ENCODE measurements at places on chromosomes 6 and 20.
A peak's percentile ranks its signal among the peaks of the same experiment; 100 is the strongest.

GRCh38 chr6:155090166-155090565, 95.1 kb downstream of the TIAM2 start:
- DNase-seq, result no peak

GRCh38 chr6:9062596-9062995, 627.3 kb upstream of the SLC35B3 start:
- DNase-seq, result no peak

GRCh38 chr20:3904224-3904623, 15.0 kb downstream of the PANK2 start:
- DNase-seq, result no peak

GRCh38 chr6:26276841-26277648, 88.0 kb upstream of the BTN3A2 start:
- DNase-seq, result no peak

- DNase-seq, result no peak
Observed at GRCh38 chr6:40395066-40395697, 192.0 kb downstream of the LRFN2 start.

DNA sequence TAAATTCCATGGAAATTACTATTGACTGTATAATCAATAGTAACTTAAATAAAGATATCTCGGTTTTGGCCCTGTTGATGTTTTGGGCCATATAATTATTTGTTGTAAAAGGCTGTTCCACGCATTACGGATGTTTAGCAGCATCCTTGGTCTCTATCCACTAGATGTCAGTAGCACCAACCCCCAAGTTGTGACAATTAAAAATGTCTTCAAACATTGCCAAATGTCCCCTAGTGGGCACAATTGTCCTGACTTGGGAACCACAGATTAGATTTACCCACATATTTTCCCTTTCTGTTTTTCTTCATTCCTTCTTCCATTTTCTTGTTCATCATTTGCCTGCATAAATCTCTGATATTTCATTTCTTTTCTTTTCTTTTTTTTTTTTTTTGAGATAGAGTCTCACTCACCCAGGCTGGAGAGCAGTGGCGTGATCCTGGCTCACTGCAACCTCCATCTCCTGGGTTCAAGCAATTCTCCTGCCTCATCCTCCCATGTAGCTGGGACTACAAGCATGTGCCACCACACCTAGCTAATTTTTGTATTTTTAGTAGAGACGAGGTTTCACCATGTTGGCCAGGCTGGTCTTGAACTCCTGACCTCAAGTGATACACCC, 13.6 kb upstream of the WFDC8 start:
- no peak for DNase-seq

- DNase-seq, result no peak
Observed at GRCh38 chr20:59443550-59443949, 143.1 kb downstream of the EDN3 start.

- DNase-seq, result no peak
Observed at GRCh38 chr20:25077610-25078169, 4.3 kb downstream of the VSX1 start.

DNA sequence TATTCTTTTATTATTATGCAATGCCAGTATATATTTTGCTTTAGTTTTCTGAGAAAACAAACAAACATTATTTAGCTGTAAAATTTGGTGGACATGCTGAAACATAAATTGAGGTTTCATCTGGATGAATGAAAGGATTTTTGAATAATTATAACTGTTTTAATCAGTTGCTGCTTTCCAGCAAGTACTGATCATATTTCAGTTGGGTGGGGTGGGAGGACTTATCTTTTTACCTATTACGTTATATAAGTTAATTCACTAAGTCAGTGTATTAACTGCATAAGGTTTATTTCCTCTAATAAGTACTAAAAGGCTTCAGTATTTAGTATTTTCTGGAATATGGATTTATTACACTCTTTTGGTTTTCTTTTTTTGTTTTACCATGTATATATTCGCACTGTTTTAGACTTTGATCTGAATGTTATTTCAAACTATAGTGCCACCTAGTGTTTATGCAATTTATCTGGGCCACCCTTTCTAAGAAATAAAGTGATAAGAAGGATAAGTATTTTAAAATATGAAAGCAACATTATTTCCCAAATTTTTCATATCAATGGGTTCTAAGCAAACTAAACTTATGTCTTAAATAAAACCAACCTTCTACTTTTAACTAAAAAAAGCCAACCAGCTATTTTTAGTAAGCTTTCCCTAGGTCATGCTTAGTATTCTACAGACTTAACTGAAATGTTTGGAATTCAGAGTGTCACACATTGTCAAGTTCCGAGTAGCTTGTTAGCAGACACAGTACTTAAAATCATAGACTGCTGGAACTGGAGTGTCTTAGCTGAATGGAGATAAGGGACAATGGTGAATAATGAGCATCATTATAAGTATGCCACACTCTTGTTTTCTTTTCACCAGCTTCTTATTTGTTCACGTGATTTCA, 105.4 kb upstream of the MCHR2 start:
- DNase-seq, result no peak

GRCh38 chr20:10672624-10673127, 1.1 kb downstream of the JAG1 start:
- DNase-seq, result peak; percentile 38

GRCh38 chr6:92617721-92618120, 801.6 kb downstream of the EPHA7 start:
- no peak for DNase-seq

- DNase-seq, result peak; percentile 12
Observed at GRCh38 chr6:46014511-46015118, 1.0 kb downstream of the CLIC5 start.

DNA sequence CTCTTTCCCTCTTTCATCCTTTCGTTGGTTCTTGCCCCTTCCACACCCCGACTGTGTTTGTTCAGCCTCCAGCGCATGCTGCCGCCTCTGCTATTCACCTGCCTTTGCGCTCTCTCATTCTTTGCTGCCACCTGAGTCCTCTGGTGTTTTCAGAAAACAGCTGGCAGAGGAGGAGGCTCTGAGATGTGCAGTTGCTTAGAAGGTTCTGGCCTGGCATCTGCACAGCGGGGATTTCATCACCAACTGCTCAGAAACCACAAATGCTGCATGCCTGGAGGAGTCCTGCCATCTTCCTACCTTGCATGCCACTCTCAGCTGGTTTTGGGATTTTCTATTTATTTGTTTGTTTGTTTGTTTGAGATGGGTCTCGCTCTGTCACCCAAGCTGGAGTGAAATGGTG, 39.2 kb upstream of the CLDN20 start:
- DNase-seq, result no peak

DNA sequence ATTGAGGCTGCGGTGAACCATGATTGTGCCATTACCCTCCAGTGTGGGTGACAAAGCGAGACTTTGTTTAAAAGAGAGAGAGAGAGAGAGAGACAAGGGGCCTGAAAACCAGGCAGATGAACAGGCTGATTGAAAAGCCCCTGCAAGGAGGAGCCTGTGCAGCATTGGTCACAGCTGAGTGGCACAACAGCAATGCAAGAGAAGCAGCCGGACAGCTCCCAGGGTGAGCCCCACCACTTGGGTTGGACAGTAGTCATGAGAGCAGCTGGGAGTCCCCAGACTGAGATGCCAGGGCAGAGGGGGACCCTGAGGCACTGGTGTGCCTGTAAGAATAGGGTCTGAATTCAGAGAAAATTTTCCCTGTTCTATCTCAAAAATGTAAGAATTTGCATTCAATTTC, 10.2 kb downstream of the DNPH1 start:
- DNase-seq, result no peak

GRCh38 chr6:6724539-6725467, 136.3 kb downstream of the LY86 start:
- DNase-seq, result peak; percentile 74

- no peak for DNase-seq
Observed at GRCh38 chr6:105746130-105746505, 340.0 kb upstream of the PRDM1 start.

GRCh38 chr20:61731363-61732181, 334.1 kb downstream of the TAF4 start:
- no peak for DNase-seq

- DNase-seq, result no peak
Observed at GRCh38 chr6:78867020-78867369, 356 bp upstream of the IRAK1BP1 start.

GRCh38 chr6:117573006-117573680, 29.2 kb downstream of the GOPC start:
- no peak for DNase-seq

GRCh38 chr6:9103876-9104521, 668.7 kb upstream of the SLC35B3 start:
- DNase-seq, result no peak

- no peak for DNase-seq
Observed at GRCh38 chr6:107186047-107186446, 70.7 kb upstream of the BEND3 start.

DNA sequence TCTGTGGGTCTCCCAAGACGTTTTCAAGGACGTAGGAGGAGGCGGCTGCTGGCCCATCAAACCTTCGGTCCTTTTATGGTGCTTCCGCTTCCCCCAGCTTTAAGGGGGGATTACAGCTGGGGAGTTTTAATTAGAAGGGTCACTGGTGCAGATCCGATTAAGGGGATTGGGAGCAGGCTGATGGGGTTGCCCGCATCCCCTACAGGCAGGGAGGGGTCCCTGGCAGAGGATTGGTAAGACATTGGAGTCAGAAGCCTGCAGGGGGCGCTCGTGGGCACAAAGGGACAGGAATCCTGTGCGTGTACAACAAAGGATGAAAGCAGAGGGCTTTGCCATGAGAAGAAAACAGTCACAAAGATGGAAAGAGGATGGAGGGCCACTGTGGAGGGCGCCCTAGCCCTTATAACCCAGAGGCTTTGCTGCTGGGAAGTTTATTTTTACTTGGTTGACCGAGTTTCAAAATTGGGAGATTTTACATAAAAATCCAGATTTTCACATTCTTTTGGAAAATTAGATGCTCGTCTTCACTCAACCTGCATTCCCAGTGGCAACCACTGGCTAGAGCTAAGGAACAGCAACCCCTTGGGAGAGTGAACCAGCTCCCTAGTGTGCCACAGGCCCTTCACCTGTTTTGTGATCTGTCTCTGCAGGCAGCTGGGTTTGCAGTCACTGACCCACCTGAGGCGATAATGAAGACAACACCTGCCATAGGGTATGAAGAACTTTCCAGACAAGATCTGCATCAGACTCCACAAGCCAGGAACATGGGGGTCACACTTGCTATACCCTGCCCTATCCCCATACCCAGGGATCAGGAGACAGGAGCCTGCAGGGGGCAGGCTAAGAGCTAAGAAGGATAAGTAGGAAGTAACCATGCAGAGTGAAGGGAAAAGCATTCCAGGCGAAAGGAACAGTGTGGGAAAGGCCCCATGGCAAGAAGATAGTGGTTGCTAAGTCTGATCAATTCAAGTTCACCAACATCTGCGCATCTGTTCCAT, 97.7 kb downstream of the KCNB1 start:
- DNase-seq, result peak; percentile 56

GRCh38 chr20:34301587-34302311, 1.4 kb downstream of the AHCY start:
- no peak for DNase-seq

DNA sequence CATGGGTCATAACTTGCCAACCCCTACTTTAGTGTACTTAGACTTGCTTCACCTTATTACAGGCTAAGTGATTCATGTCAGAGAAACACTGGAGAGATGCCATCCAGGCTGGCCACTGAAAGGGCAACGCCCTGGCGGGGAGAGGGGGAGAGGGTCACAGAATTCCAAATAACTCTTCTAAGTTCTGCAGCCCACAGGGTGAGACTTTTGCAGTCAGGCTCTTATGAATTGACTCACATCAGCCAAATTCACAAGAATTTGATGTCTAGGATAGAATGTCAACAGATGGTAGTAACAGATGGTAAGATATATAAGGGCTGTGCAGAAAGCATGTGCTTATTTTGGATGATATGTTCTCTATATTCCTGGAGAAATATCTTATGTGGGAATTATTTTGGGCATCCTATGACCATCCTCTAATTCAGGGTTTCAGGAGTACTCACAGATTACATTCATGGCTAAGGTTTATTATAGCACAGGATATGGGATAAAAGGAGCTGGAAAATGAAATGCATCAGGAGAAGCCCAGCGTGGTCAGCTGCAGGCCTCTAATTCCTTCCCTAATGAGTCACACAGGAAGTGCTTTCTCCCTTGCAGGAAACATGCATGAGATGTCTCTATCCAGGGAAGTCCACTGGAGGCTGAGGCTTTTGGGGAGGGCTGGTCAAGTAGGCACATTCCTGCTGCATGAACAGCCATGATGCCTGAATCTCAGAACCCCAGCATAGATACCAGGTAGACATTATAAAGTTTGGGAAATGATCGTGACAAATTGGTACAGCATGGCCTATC, 58.7 kb upstream of the RIN2 start:
- DNase-seq, result no peak

- no peak for DNase-seq
Observed at GRCh38 chr6:170174124-170174770, 116.6 kb downstream of the DLL1 start.

GRCh38 chr6:42406306-42407280, 45.1 kb downstream of the TRERF1 start:
- no peak for DNase-seq

DNA sequence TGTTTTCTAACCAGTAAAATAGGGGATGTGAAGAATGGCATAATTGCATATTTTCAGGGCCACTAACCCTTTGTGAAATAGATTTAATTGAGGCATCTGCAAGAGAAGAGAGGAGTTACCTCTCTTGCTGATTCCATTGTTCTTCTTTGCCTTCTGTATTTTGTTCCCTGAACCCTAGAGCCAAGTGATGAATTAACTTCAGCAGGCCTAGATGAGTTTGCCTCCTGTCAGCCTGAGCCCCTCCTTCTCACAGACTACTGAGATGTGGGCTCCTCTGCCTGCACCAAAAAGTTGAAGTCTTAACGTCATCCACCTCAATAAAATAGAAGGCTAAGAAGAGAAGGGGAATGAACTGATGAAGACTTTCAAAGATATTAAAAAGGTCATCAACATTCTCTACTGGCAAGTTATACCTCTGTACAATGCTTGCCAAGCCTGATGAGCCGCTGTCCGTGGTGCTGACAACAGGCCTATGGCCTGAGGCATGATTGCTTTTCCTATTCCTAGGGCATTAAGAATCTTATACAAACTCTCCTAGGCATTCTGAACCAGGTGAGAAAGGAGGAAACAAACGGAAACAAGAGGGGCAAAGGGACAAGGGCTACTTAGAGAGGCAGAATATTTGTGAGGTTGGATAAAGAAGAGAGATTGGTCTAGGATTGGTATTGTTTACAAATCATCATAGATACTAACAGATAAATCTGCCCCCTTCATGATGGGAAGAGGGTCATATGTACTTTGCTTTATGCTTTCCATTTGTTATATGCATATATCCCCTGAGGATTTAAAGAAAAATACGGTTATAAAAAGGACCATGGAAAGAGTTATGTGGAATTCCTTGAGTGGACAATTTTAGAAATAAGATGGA, 46.8 kb downstream of the CD24 start:
- peak; percentile 21 for DNase-seq

- no peak for DNase-seq
Observed at GRCh38 chr6:15499591-15499990, 163.2 kb downstream of the DTNBP1 start.

- no peak for DNase-seq
Observed at GRCh38 chr20:57577679-57578475, 17.0 kb downstream of the PCK1 start.

GRCh38 chr20:21156266-21156665, 30.4 kb downstream of the KIZ start:
- no peak for DNase-seq

All from activated naive CD4-positive, alpha-beta T cell treated with anti-CD3 and anti-CD28 coated beads, Interleukin-2, amount 50 U/mL, for 16 hours (primary cell).